ENCODE measurements at places on chromosomes 7 and 10.

GRCh38 chr7:135684136-135684535, 21.8 kb downstream of the STMP1 start:
- no peak for DNase-seq

- DNase-seq: no peak
Observed at GRCh38 chr10:128220021-128220420, 93.8 kb upstream of the MKI67 start.

DNA sequence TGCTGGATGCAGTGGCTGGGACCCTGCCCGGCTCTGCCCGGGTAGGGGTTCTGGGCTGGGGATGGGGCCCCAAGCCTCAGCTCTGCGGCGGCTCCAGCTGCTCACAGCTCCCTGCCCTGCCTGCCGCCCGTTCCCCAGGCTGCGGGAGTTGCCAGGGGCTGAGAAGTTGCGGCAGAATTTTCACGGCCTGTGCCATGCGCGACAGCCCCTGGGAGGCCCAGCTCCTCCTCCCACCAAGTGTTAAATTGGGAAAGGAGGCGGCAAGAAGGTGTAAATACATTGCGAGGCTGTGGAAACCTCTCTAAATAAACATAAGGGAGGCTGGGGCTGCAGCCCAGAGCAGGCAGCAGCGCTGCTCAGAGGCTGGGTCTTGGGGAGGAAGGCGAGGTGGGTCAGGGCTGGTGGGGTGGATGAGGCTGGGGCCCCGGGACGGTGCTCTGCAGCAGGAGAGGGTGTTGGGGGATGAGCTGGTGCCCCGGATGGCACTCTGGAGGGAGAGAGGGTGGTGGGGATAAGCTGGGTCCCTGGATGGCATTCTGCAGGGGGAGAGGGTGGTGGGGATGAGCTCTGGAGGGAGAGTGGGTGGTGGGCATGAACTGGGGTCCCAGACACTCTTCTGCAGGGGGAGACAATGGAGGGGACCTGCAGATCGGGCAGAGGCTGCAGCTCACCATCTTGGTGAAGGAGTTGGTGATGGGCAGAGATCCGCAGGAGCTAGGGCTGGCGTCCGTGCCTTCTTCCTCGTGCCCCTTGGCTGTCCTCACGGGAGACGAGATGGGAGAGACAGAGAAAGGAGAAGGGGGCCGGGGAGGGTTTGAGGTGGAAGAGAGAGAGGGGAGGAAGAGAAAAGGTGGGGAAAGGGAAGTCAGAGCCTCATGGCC, 85.5 kb upstream of the GNA12 start:
- no peak for DNase-seq

- no peak for DNase-seq
Observed at GRCh38 chr7:159034988-159035387, 109.7 kb downstream of the VIPR2 start.

DNA sequence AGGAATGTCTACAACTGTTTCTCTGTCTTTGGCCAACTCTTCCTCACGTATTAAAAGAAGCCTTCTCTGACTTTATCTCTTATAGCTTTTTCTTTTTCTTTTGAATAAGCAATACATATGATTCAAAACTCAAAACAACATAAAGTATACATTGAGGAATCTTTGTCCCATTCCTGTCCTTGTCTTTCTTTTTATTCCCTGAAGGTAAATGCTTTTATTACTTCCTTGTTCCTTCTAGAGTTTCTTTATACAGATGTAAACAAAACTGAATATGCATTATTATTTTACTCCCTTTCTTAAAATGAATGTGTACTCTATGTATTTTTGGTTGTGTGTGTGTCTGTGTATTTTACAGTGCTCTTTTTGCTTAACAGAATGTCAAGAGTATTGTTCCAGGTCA, 170.1 kb downstream of the CHN2 start:
- DNase-seq: no peak

DNA sequence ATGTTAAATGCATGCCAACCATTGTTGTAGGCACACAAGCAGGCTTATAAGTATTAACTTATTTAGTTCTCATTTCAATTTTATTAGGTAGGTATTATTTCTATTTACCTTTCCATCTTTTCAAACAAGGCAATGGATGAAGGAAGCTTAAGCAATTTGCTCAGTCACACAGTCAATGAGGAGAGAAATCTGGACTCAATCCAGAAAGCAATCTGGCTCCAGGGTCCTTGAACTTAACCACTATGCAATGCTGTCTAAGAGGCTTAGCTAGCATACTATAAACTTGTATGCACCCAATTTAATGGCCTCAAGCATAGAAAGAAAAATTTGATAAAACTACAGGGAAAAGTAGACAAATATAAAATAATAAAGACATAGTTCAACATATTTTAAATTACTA, 88.6 kb downstream of the VWDE start:
- DNase-seq: peak; percentile 26

DNA sequence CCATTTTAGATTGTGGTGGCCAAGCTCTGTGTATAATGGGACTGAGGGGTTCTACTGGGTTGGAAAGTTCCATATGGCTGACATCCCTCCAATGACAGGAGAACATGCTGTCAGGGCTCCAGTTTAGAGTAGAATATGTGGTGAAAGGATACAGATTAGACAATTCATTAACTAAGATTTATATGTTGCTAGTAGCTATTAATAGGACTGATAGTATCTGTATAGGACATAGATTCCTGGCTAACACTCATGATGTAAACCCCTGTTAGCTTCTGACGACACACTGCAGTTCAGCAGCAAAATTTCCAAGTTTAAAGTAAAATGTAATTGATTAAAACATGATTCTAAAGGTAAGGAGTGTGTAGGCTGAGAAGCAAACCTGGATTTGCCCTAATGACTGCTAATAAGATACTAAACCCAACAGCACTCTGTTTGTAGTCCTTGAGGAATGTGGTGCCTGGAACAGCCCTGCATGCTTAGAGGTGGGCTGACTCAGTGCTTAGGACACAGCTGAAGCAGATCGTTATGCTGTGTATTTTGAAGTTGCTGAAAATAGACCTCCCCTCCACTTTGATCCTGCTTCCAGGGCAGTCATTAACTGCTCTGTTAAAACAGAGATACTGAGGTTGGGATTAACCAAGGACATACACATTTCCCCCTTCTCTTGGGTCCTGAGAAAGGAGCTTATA, 1129.6 kb downstream of the SORCS3 start:
- no peak for DNase-seq

- DNase-seq: no peak
Observed at GRCh38 chr10:110495731-110496552, 1.8 kb upstream of the DUSP5 start.

DNA sequence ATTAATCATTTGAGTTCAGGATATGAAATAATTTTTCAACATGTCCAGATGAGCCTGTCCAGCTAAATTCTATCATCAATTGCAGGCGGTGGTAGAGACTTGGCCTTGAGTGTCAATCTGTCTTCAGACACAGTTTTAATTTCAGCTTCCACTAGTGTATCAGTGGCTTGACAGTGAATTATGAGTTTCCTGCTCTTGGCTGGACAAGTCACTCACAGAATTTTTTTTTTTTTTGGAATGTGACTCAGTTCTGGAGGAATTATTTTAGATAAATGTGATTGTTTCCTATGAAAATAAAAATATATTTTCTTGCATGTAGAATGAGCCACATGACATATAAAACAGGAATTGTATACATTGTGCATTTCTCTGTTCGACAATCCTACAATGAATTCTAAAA, 319.9 kb upstream of the AKR1E2 start:
- DNase-seq: no peak

DNA sequence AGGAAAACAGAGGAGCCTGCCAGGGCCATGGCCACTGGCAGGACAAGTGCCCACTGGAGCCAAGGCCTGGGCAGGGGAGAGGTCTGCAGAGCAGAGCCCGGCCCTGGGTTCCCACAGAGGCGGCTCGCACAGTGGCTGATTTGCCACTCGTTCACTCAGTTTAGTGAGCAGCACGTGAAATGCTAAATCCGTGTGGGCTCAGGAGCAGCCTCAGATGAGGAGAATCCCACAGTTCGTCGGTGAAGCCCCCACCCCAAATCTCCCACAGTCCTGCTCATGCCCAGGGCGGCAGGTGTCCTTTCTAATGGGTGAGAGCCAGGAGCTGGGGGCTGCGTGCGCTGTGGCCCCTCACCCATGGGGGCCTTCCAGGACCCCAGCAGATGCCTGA, 107.7 kb upstream of the FAM20C start:
- no peak for DNase-seq

- DNase-seq: no peak
Observed at GRCh38 chr10:44951576-44952226, 7.9 kb upstream of the RASSF4 start.

DNA sequence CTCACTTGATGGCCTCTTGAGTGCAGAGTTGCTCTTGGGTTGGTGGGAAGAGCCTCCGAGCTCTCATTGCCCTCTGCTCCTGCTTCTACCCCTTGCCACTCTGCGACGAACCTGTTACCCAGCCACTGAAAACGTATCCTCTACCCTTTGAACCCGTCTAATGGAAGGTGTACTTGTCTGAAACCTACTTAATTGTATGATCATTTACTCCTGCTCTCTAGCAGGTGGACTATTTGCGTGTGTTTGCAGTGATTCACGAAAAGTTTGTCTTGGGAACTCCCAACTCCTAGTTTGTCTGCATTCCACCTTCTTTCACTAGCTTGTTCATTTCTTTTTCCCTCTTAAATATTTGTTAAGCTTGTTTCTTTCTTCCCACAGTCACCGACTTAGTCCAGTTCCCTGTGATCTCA, 503 bp downstream of the CROT start:
- DNase-seq: no peak

DNA sequence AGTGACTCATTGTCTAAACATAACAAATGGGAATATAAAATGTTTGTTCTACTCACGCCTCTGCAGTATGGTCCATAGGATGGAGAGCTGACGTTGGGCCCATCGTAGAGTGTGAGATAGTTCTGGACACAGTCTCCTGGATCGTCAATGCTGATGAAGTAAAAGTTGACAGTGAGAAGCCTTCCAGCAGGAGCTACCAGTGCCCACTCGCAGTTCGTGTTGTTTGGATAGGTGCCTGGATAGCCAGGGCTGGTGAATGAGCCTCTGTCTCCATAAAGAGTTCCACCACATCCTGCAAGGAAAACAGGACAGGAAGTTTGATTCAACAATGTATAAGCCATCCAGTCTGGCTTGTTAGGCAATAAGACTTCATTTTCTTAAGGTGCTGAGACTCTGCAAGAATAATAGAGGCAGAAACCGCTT, 79.6 kb downstream of the OR13A1 start:
- DNase-seq: no peak

- DNase-seq: no peak
Observed at GRCh38 chr10:5776881-5777197, 36.4 kb downstream of the GDI2 start.

DNA sequence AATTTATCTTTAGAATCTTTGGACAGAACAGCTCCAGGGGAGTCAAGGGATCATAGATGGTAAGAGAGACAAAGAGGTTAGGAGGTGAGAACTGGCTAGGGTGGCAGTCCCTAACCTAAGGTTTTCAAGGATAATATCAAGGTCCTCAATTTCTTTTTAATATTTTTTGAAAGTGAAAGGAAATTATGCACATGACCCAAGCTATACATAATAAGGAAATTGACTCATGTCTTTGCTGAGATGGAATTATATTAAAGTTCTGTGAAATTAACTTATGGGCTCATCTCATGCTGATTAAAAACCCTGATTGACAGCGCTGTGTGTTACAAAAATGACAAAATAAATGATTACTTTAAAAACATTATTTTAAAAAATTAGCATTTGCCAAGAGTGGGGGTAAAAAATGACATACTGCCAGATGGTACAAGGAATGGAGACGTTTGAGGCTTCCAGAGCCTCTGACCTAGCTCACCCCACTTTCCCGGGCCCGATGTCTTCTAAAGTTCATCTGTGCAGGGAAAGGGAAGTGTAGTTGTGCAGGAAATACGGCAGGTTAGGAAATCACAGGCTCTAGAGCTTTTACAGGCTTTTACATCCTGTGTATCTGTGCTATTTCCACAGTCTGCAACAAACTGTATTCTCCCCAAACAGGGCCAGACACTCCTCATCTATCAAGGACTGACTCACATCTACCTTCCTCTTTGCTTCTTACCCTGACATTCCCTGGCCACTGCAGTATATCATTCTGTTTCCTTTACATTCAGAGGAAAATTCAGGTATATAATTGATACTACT, 185.6 kb upstream of the PRSS58 start:
- DNase-seq: no peak

DNA sequence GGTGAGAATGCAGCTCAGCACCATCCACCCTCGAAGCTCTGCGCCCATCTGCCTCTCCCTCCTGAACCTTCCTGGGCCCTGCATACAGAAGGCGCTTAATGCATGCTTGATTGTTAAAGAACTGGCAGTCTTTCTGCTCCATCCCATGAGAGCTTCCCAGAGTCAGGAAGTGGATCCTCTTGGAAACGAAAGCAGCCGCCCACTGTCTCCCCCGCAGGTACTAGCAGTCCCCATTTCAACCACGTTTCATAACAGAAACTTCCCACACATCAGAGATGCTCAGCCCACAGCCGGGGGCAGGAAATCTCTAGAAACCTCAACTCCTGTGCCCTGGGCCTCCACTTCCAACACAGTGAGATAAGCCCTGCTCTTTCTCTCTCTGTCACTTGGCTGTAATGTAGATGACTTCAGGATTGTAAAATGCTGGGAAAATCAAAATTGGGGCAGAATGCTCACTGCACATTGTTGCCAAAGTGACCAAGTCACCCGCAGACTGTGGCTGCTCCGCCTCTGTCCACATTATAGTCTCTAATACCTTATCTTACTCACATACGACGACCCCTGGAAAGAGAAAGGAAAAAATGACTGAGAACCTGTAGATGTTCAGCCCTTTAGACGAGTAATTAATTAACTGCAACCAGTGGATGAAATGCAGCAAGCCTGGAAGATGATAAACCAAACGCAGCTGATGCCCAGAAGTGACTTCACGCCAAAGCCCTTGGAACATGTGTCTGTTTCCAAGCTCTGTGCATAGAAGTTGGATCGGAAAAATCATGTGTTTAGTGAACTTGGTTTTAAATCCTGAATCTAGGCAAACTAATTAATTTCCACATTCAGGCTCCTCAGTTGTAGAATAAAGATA, 28.5 kb downstream of the GSDME start:
- no peak for DNase-seq

DNA sequence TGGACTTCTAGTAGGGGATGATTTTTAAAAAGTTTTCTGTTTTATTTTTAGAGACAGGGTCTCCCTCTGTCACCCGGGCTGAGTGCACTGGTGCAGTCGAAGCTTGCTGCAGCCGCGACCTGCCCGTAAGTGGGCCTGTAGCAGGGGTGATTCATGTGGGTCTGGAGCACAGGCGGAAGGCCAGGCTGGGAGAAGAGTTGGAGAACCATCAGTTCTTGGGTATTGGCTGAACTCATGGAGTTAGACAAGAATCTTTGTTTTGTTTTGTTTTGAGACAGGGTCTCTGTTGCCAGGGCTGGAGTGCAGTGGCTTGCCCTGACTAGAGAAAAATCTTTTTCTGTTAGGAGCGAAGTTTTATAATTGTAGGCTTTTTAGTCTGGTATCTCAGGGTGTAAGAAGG, 5.7 kb downstream of the SRRT start:
- no peak for DNase-seq

DNA sequence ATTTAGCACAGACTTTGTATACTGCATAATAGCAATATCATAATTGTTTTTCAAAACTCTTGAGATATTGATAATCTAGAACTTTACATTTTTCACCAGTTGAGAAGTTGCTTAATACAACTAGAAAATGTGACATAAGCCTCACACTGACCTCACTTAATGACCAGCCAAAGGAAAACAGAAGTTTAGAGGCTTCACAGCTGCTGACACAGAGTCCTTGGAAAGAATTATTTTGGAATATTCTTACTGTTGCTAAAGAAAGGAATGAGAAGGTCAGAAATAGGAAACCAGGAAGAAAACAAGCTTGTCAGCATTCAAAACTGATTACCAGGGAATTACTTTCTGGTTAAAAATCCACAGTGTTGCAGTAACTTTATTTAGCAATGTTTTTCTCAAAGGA, 35.5 kb upstream of the WASL start:
- DNase-seq: no peak

- DNase-seq: no peak
Observed at GRCh38 chr7:5406957-5407945, 16.4 kb downstream of the TNRC18 start.

Data from NCI-H2227 treated with DMSO at 0.1 percent for 48 hours (cell line).